ENCODE measurements at places on chromosomes 6 and 20.

DNA sequence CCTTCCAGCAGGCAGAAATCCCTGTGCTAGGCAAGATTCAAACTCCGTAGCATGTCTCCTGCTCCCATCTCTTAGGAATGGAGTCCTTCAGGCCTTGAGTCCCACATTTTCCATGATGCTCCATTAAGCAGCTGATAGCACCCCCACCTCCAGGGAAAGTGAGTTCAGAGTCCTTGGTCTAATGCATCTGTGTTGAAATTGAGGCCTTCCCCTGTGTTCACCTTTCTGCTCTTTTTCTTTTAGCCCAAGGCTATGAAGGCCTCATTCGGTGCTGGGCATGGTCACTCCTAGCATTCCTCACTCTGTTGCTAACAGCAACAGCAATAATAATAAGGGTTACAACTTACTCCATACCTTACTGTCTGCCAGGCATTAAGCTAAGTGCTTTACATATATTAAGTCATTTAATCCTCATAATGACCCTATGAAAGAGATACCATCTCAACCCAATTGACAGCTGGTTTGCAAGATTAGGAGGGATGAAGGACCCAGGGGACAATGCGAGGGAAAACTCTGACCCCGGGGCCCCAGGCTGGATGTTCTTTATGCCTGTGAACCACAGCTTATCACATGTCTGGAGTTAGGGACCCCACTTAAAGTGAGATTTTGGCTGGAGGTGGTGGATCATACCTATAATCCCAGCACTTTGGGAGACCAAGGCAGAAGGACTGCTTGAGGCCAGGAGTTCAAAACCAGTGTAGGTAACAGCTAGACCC, 17.5 kb upstream of the PANK2 start:
- no peak for DNase-seq

- DNase-seq, result no peak
Measured at GRCh38 chr6:71588490-71588889, 297.9 kb upstream of the RIMS1 start.

- no peak for DNase-seq
Measured at GRCh38 chr6:25324066-25324762, 45.0 kb downstream of the CARMIL1 start.

- DNase-seq, result no peak
Measured at GRCh38 chr20:48680650-48681049, 147.1 kb downstream of the PREX1 start.

DNA sequence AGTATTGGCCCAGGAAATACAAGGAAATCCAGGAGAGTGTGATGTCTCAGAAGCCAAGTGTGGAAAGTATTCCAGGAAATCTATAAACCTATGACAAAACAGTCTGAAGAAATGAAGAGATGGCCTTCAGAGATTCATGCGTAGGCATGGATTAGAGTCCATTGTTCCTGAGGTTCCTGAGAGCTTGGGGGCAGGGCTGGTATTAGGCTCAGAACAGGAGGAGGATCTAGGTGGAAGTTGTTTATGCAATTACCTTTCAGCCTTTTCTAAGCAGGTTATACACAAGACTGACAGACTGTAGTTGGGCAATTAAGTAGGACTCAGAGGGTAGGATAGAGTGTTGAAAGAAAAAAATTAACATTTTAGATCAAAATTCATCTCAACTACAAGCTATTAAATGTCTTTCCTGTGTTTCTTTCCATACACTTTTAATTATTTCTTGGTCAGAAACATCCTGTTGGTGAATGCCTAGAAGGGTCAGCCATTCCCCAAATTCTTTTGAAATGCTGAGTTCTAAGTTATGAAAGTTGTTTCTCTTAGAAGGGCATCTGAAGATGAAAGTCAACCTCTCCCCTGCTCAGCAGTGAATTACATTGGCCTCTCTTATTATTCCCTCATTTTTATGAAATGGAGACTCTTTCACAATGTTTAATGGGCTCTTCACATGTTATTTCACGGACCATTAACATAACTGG, 201.2 kb upstream of the MYLIP start:
- no peak for DNase-seq

- DNase-seq, result peak; percentile 1
Measured at GRCh38 chr6:34233867-34234266, 2.8 kb upstream of the HMGA1 start.

DNA sequence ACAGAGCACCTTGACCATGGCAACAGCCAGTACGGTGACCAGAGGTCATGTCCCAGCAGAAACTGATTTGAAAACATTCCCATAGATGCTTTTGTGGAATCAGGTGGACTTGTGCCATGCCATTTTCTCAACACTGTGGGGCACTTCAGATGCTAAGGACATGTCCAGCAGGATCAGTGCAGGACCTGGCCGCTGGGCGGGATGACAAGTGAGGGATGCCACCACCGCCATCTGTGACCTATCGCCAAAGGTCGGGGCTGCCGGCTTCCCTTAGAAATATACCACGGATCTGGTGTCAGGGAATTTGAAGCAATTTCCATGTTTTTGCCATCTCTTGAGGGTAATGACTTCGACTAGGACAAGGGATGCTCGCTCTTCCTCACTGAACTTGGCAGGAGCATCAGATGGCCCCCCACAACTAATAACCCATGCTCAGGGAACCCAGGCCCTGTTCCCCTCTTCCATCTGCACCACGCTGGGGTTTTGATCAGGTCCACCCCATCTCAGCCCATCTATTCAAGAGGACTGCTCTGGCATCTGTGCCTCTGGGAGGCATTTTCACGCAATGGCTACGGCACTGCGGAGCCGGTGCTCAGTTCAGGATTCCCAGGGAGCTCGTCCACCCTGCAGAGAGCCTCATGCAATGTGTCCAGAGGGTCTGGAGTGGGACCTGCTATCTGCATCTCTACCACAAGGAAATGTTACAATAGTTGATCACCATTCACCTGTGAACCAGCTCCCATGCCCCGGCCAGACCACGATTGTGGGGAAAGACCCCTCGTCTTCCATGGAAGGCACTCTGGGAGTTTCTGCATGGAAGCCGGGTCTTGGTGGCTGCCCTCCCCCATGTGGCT, 302.6 kb downstream of the TAF4 start:
- DNase-seq, result no peak

DNA sequence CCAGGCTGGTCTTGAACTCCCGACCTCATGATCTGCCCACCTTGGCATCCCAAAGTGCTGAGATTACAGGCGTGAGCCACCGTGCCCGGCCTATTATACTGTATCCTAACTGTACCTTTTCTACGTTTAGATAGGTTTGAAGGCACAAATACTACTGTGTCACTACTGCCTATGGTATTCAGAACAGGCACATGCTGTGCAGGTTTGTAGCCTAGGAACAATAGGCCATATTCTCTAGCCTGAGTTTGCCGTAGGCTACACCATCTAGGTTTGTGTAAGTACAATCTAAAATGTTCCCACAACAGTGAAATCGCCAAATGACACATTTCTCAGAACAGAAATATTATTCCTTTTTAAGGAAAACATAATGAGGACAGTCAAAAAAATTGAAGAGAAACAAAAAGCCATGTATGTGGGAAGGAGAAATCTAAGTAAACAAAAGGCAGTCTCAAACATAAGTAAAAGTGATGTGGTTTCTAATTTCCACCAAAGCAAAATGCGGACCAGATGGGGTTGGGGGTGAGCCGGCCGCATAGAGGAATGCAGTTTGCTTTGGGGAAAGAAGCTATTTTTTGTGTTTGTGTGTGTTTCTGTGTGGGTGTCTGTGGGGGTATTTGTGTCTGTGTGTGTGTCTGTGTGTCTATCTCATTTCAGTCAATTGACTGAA, 192.6 kb upstream of the SALL4 start:
- DNase-seq, result no peak

DNA sequence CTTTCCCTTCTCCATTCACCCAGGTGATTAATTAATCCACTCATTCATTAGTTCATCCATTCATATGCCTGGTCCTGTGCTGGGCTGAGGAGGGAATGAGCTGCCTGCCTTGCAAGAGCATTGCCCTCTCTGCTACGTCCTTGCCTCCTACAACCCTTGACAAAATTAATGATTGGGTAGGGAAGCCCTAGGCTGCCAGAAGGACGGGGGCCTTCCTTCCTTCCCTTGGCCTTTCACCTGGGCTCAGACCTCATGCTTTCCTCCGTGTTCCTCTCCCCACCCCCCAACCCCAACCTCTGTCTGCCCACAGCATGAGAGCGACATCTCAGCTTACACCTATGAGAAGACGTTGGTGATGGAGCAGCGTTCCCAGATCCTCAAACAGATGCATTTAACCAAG, 25.6 kb downstream of the SLC12A5 start:
- DNase-seq, result no peak

GRCh38 chr20:16926626-16927430, 178.7 kb downstream of the OTOR start:
- no peak for DNase-seq

DNA sequence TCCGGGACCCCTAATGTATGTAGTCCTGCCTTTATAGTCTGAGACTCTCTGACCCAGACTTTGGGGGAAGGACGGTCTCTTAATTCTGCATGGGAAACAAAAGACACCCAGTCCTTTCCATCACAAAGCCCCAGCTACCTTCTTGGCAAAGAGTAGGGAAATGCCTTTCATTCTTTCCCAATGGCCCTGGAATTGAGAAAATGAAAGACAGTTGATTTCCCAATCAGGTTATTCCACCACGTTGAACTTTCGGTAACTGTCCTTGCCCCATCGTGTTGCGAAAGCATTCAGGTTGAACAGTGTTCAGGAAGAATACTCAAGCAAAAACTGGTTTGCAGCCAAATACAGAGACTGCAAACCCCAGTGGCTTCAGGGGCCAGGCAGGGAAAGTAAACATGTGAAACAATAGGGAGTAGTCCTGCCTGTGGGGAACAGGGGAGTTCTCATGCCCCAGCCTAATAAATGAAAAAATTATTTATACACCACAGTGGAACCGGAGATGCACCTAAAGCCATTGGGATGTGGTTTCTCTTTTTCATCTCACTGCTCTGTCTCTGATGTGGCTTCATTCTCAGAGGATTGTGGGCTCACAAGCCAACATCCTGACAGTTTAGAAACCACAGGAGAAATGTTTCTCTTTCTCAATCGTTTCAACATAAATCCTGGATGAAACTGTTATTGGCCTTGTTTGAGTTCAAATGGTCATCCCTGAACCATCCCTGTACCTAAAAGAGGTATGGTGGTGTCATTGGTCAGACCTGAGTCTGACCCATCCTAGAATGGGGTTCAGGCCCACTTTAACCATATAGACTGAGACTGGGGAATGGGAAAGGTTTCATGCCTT, 44.2 kb upstream of the SLC9A8 start:
- peak; percentile 23 for DNase-seq

- no peak for DNase-seq
Measured at GRCh38 chr6:154872542-154873114, 122.5 kb upstream of the TIAM2 start.

DNA sequence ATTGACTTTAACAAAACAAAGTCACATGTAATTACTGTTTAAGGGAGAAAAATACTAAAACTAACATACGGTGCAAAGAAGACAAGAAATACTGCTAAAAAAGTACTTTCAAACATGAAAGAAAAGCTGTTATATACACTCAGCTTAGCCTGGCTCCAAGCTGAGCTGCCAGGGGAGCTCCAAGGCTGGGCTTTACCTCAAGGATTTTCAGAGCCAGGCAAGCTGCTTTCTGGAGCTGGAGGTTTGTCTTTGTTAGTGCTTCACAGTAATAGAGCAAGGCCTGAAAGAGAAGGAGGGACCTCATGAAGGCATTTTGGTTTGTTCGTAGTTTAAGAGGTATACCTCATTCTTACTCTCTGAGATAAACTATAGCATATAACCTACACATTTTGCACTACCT, 19.6 kb upstream of the ARMH2 start:
- no peak for DNase-seq

- no peak for DNase-seq
Measured at GRCh38 chr20:53346335-53346648, 247.3 kb downstream of the ZNF217 start.

- no peak for DNase-seq
Measured at GRCh38 chr6:89066940-89067646, 13.5 kb upstream of the PNRC1 start.

DNA sequence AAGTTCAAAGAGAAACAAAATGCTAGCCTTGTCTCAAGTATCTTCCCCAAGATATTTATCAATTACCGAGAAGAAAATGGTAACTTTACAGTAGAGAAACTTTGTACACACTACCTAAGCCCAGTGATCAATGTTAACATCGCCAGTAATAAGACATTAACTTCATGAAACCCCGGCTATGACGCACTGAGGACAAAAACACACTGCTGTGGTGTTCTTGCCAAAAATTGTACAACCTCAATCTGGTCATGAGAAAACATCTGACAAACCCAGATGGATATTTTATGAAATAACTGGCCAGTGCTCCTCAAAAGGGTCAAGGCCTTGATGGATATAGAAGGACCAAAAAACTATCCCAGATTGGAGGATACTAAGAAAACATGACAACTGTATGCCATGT, 85.5 kb upstream of the DTNBP1 start:
- no peak for DNase-seq

- DNase-seq, result no peak
Measured at GRCh38 chr6:139080255-139080920, 51.8 kb downstream of the ABRACL start.

- no peak for DNase-seq
Measured at GRCh38 chr6:5087389-5087788, 2.2 kb downstream of the PPP1R3G start.

DNA sequence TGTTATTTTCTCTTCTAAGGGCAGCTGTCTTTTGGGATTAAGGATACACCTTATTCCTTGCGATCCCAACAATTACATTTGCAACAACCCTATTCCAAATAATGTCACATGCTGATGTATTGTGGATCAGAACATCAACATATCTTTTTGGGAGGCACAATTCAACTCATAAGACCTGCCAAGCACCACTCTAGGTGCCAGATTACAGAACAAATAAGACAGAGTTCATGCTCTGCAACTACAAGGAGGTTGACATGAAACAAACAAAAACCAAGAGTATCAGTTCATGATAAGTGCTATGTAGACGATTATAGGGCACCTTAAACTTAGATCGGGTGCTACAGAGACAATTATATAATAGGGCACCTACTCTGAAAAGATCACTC, 203.2 kb upstream of the SGK1 start:
- DNase-seq, result no peak

DNA sequence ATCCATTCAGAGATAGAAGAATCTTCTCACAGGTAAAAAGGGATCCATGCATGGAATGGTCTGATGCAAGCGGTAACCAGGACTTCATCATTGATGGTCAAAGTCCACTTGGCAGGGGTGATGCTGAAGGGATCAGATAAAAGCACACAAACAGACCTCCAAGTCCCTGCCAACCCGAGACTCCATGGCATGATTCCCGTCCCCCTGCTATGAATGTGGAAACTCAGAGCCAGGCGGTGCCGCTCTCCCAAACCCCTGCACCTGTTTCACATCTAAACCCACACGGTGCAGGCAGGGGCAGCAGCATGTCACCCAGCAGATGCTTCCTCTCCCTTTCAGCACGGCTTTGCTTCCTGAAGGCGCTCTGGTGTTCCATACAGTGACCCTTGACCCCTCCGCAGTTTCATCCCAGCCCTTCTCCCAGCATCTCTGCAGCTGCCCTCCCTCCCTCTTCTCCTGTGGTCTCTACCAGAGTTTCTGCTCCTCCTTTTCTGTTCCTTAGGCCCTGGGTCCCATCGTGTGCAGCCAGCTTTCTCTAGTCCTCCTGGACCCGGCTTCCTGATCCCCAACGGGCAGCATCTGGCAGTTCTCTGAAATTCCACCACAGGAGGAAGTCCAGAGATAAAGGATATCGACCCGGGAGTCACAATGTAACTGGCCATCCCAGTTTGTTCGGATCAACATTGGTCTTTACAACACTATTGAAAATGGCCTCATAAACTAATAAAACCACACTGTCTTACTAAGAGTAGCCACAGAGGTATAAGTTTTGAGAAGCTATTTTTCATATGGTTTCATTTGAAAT, 235.0 kb downstream of the TTLL2 start:
- no peak for DNase-seq

- no peak for DNase-seq
Measured at GRCh38 chr6:46058951-46059350, 43.3 kb upstream of the CLIC5 start.
